ENCODE measurements at places on chromosomes 12 and 14. TPM values are rescaled to one million over a fixed set of nuclear protein-coding genes. Genes with fewer than 3 reads are reported as not detected.

Gene GLI1
- total RNA-seq, result 0.74 TPM

Gene MFAP5
- total RNA-seq, result 57.4 TPM

Gene KRT74
- not detected for total RNA-seq

Gene EMP1
- total RNA-seq, result 3.9 TPM

Gene CLEC4C
- not detected for total RNA-seq

Gene C12orf42
- not detected for total RNA-seq

Gene KHNYN
- 47.7 TPM for total RNA-seq

All from smooth muscle cell of the umbilical artery (primary cell).